NCI-H187 treated with DMSO at 0.1 percent for 48 hours (cell line): ENCODE measurements at places on chromosomes 1 and 21.

DNA sequence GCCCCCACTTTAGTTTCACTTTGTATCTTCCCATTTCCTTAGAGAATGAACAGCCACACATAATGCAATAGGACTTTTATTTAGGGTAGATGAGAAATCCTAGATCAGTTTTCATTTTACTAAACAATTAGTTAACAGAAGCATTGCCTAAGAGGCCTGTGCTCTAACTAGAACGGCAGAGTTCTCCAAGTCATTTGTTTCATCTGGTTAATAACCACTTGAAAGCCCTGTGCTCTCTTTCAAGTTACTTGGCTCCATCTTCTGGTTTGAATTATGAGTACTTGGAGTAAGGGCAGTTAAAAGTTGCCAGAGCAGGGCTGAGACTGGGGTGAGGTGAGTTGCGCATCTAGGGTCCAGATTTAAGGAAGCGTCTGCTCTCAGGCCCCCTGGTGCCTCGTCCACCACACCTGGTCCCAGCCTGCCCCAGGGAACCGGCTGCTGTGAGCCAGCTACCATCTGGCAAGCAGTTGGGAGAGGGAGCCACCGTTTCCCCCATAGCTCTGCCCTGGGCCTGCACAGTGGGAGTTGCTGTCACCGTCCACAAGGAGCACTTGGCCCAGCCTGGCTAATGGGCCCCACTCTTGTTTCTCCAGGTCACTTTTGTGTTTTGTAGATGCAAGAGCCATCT lies 18.1 kb upstream of the SLC44A3 start:
- no peak for DNase-seq

GRCh38 chr1:29341936-29342335 lies 105.6 kb downstream of the PTPRU start:
- DNase-seq = no peak

GRCh38 chr1:39411526-39412478 lies 79.6 kb upstream of the BMP8A start:
- no peak for DNase-seq

DNA sequence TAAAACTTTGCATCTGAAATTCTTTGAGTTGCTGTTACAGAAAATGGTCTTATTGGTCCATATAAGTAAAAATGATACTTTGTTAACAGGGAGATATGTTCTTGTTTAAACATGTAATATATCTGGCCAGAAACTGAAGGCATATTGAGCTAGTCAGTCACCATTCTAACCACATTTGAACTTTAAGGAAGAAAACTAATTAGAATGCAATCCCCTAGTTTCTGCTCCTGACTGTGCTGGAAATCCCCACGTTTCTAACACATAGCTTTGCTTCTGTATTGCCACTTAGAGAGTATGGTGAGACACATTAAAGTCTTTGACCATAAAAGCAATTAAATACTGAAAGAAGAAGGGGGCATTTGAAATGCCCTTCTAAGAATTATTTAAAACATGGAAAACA lies 32.1 kb upstream of the HIVEP3 start:
- no peak for DNase-seq

DNA sequence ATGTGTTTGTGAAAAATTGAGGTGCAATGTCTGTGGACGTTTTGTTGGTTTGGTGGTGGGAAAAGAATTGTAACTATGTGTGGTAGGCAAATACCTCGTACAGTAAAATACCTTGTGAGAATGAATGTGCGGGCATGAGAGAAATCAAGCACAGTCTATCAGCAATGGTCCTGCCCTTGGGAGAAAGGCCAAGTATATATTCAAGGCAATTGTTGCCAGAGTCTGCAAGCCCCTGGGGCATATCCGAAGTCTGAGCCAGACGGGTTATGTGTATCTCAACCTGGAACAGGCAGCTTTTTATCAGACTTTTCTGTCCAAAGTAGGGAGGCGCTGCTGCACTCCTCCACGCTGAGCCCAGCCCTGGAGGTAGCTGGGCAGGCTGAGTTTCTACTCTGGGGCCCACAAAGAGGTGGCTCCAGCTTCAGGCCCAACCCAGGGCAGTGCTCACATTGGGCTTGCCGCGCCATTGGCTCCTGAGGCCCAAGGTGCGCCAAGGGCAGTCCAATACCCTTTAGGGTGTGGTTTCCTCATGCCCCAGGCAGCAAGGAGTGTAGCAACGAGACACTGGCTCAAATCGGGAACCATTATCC lies 9.4 kb upstream of the GNL2 start:
- no peak for DNase-seq

GRCh38 chr1:25392841-25393240 lies 27.8 kb downstream of the RHCE start:
- no peak for DNase-seq

GRCh38 chr1:191888996-191889622 lies 269.2 kb upstream of the RGS18 start:
- DNase-seq = no peak

DNA sequence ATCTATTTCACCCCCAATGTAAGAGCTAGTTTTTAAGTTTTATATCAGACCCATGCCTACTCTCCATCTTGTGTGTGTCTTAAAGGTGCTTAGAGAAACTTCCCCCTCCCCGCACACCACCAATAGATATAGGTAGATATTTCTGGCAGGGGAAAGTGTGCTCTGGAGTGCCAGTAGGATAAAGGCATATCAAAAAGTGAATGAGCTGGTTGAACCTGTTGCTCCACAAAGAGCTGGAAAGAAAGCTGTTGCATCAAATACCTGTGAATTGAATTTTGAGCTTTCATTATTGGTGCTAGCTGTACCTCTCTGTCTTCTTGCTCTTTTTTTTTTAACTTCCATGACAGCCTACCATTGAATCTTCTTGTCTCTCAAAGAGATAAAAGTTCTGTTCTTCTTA lies 32.8 kb downstream of the ARID1A start:
- DNase-seq = no peak

GRCh38 chr1:228016653-228017355 lies 10.0 kb downstream of the WNT3A start:
- no peak for DNase-seq
